Daoy (cell line): ENCODE measurements at places on chromosomes 1 and 21.
A peak's percentile ranks its signal among the peaks of the same experiment; 100 is the strongest.

GRCh38 chr1:202010180-202011015, at the start of gene ELF3:
Gene ELF3 (plus strand): TSS chr1:202010587. CDS start chr1:202011137, 550 bp downstream.
- DNase-seq: peak; percentile 85

DNA sequence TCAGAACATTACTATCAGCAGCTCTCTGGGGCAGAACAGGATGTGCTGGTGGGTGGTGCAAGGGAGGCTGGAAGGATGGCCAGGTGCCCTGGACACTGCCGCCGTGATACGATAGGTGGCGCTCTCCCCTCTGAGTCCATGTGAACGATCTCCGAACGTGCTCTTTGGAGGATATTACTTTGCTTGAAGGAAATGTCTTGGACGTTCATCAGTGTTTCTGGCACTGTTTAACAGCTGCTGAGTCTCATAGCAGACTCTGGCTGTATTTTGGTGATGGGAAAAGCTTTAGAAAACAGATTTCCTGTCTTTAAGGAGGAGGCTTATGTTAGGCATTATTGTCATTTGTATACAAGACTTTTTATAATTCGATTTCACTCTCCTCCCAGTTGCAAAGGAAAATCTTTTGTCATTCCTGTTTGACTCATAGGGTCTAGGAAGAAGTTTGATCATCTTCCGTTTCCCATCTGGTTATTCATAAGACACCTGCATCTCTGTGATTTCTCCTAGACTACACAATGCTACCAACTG, 386.2 kb upstream of the ADGRL2 start:
- DNase-seq: peak; percentile 71

DNA sequence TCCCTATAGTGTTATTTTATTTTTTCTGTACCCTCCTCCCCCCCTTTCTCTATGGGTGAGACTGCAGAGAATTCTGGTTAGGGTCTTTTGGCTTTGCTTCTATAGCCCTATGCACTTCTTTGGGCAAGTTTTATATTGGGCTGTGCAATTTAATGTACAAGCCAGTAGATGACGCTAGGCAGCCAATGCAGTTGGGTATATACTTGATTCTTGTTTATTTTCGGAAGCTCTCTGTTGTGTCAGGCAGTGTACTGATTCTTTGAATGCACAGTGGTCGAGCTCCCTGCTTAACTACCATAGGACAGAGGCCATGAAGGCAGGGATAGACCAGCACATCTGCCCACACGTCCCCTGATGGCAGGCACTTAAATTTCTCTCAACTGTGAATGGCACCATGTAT, 34.1 kb upstream of the GPR52 start:
- peak; percentile 35 for DNase-seq

DNA sequence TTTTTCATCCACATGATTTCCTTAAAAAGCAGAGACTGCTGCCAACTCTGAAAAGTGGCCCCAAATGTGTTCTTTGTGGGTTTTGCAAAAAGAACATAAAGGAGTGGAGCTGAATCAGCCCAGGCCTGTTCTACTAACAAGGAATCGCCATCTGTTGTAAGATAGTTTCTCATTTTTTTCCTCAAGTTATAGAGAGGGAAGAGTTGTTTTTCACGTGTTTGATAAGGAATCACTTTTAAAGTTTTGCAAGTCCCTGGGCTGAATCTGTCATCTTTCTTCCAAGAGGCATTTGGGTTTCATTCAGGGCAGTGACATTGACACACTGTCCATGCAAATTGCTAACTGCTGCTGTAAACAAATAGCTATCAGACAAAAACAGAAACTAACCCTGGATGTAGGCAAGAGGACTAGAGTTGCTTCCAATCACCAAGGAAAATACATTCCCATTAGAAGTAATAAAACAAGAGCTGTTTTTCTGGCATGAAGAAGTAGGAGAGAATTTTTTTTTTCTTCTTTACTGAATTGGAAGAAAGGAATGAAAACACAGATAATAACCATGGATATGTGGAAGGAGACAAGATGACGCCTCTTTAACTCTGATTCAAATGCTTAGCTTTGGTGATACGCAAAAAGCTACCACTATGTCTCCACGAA, 58.8 kb upstream of the TBX15 start:
- peak; percentile 19 for DNase-seq

GRCh38 chr1:164644774-164645644, 86.0 kb downstream of the PBX1 start:
- peak; percentile 50 for DNase-seq

DNA sequence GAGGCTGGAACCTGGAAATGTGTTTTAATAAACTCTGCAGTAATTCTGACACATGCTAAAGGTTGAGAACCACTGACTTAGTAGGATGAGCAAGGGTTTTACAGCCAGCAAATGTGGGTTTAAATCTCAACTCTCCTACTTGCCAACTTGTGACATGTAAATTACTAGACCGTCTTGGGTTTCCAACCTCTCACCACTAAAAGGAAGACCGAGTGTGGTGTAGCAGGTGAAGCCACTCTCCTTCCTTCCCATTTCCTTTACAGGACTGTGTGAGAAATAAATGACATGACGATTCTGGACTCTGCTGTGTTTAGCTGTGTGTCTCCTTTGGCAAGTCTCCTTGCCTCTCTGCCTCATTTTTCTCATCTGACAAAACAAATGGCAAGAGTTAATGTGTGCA, 49.5 kb upstream of the DNAJC6 start:
- no peak for DNase-seq

GRCh38 chr1:86774305-86775295, 70.2 kb downstream of the SH3GLB1 start:
- DNase-seq: peak; percentile 96

DNA sequence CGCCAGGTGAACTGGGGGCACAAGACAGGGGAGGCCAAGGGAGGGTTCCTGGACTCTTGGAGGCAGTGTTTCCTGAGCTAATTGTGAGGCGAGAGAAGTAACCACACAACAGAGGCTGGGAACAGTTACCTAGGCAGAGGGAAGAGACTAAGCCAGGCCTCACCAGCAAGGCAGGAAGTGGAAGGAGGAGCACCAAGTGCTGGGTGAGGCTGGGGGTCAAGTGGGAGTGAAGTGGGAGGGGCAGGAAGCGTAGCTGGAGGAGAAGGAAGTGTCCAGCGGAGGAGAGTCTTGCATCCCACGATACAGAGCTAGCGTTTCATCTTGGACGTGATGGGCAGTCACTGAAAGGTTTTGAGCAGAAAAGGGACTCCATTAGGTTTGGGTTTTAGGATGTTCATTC, 48.3 kb upstream of the CAPZB start:
- DNase-seq: peak; percentile 20

- no peak for DNase-seq
Measured at GRCh38 chr1:24173638-24174575, 13.2 kb downstream of the IFNLR1 start.

GRCh38 chr1:204438628-204439027, 27.0 kb upstream of the PPP1R15B start:
- peak; percentile 96 for DNase-seq

DNA sequence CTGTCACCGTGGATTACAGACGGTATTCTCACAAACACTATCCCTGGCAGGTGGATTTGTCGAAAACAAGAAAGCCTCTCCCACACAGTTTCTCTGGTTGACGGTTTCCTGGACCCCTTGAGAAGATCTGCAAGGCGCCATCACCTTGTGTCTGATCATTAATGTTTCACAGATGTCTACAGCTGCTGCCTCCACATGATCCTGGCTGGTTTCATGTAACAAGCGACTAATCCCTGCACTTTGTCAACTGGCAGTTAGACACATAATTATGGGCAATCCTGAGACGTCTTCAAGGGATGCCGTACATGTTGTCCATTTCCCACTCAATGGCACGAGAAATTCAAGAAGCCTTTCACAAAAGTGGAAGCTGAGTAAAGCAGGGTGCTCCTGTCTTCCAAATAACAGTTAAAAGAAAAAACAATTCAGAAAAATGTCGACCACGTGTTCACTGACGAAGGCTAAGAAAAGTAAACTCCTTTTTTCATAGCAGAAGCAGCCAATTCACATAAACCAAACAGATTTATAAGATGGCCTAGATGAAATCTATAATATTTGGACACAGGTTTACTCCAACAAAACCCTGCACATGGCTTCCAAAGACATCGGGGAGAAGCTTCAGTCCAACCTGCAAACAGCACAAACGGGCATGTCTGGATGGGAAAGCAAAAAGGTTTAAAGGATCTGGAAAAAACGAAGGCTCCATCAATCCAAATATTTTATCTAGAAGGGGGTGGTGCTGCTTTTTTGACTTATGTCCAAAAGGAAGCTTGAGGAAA, 52.2 kb downstream of the CAPZB start:
- no peak for DNase-seq

DNA sequence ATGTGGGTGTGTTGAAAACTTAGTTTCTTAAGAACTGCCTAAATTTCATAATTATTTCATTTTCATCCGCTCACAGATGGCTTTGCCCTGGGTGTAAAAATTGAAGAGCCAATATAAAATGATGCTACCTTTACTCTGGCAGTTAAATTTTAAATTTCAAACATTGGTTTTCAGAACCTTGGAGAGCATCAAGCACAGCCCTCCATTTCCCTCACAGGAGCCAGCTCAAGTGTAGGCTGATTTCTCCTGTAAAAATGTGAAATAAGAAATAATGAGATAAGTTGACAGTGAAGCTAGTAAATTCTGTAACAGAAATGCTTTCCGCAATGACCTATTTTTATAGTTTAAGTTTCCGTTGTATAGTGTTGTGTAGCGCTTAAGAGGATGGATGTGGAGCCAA, 53.9 kb upstream of the AKT3 start:
- no peak for DNase-seq

GRCh38 chr1:189149547-189150375, 1327.9 kb downstream of the BRINP3 start:
- peak; percentile 78 for DNase-seq

- peak; percentile 91 for DNase-seq
Measured at GRCh38 chr1:24714859-24715520, 30.3 kb upstream of the CLIC4 start.

DNA sequence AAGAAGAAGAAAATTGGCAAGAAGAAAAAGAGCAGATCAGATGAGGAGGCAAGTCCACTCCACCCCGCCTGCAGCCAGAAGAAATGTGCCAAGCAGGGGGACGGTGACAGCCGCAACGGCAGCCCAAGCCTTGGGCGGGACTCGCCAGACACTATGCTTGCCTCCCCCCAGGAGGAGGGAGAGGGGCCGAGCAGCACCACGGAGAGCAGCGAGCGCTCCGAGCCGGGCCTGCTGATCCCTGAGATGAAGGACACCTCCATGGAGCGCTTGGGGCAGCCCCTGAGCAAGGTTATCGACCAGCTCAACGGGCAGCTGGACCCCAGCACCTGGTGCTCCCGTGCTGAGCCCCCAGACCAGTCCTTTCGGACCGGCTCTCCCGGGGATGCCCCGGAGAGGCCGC, 9.0 kb upstream of the SLC25A34 start:
- no peak for DNase-seq

DNA sequence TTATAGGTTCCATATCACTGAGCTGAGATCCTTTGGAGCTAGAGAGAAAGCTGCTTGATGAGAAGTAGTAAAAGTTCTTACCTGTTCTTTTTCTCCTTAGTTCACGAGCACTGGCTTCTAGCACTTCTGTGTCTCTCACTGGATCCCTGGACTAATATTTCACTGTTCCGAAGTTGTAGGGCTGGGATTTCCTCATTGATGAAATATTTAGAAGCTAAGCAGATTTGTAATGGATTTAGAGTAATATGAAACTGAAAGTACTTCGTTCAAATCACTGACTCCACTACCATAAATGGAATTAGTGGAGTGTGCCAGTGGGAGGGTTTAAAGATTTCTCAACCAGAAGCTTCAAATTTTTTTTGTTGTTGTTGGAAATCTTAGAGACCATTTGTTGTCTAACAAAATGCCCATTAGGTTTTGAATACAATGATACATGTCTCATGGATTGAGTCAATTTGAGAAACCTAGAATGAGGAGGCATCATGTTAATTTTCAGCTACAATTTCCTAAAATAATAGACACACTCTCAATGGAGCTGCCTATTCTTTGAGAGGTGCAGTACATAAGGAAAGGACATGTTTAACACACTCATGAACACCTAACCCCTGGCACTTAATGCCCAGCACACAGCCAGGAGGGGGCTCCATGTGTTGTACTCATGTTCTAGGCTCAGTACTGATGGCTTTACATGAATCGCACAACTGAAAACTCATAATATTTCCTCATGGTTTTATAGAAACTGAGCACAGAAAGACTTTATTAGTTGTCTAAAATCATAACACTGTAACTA, at the start of gene GBP1:
Gene GBP1 (minus strand): TSS at position 130 of the 790 bp plus-strand sequence. CDS start 1,974 bp downstream, outside the sequence.
- peak; percentile 69 for DNase-seq

DNA sequence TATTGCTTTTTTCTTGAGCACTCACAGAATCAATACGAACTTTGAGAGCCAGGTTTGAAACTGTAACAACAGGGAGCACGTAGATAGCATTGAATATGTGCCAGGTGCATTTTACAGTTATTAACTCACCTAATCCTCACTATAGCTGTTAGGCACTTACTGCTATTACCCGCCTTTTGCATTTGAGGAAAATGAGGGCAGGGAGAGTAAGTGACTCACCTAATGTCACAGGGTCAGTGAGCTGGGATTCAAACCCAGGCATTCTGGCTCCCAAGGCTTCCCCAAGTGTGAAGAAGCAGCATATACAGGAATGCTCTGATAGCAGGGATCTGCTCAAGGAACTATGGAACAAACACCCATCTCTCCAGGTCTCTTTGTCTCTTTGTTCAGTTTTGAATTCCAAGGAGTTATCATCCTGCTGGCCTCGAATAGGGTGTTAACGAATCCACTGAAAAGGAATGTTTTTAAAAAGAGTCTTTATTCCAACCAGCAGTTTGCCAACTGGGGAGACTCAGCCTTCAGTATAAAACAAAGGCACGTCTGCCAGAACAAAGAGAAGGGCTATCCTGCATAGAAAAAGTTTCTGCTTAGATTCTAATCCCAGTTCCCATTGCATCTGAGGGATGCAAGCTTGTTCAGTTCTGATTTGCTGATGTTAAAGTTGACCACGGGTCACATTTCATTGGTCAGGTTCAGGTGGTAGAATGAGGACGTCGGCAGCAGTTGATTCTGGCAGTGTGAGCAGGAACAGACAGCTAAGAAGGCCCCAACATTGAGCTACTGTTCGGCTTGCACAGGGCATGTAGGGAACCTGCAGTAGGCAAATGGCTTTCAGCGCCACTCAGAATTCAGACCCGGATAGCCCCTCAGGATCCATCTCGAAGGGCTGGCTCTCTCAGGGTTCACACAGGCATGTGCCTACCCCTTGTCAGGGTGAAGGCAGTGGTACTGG, 22.1 kb downstream of the TRIM67 start:
- DNase-seq: no peak

DNA sequence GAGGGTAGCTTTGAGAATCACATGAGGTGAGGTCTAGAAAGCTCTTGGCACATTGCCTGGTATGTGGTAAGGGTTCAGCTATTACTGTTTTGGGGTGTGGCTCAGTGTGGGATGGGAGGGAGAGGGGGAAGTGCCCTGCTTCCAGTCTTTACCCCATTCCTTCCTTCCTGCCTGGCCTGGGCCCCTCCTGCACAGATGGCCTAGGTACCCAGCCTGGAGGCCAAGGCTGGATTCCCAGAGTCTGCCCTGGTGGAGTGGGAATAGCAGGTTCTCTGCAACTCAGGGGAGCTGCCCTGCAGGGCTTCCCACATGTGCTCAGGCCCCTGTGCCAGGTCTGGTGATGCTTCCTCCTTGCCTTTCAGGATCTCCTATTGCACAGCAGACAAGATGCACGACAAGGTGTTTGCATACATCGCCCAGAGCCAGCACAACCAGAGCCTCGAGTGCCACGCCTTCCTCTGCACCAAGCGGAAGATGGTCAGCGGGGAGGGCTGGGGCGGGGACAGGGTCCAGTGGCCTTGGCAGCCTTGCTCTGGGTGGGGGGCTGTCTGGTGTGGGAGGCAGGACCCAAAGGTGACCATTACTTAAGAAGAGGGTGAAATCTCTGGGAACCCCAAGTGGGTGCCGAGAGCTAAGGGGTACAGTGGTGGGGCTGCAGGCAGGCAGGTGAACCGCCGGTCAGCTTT, 13.5 kb downstream of the LDLRAP1 start:
- DNase-seq: peak; percentile 67
